ENCODE measurements at places on chromosomes 13 and 19. TPM values are rescaled to one million over a fixed set of nuclear protein-coding genes. Genes with fewer than 3 reads are reported as not detected.

The CD70 gene
- total RNA-seq, result not detected

- DNase-seq, result no peak
These were observed 28.6 kb downstream of the ALOX5AP start for GRCh38 chr13:30763786-30764413.

DNA sequence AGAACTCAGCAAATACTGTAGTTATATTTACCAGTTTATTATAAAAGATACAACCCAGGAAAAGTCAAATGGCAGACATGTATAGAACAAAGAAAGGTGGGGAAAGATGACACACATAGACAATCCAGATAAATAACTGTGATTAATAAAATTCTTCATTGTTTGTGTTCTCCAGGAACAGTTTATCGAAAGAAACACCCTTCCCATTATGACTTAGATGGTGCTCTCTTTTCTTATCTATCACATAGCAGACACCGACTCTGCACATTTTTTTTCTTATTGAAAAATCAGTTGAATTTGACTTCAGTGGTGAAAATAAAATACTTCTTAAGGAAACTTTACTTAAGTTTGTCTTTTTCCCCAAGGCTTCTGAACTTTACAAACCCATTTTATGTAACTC, 6.2 kb downstream of the ZNF708 start:
- no peak for DNase-seq

The DMAC2 gene
- 41.3 TPM for total RNA-seq

DNA sequence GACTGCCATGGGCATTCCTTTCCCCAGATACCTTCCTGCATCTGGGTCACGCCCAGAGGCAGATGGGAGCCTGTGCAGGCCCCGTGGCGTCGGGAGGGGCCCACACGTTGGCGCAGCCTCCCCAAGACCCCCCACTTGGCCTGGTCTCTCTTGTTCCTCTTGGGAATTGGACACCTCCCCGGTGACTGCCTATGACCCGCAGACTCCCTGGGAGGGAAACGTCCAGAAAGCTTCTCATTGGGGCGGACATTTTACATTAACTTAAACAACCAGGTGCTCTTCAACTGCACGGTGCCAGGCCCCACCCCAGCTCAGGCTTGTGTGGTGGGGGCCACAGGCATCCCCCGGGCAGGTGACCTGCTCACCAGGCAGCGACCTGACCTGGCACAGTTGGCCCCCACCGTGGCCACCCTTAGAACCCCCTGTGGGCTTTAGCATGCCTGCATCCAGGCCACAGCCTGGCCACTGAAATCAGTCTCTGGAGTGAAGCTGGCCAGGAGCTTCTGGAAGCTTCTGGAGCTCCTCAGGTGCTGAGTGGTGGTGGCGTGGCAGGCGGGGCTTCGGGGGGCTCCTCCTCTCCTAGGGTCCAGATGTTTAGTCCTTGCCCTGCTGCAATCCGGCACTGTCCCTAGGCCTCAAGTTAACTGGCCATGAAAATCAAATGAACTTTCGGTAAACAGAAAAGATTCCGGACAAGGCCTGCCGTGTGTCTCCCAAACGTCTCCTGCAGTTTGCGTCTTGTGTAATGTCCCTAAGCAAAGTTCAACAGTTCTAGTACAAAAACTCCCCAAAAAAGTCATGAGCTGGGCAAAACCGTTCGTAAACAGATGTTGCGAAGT, 8.5 kb upstream of the PROZ start:
- DNase-seq, result no peak

- DNase-seq, result no peak
These were observed 113.9 kb downstream of the CRYL1 start for GRCh38 chr13:20411638-20412342.

- DNase-seq, result no peak
These were observed 85.7 kb upstream of the MBNL2 start for GRCh38 chr13:97136418-97136817.

The SPRY2 gene
- total RNA-seq, result 61.7 TPM

DNA sequence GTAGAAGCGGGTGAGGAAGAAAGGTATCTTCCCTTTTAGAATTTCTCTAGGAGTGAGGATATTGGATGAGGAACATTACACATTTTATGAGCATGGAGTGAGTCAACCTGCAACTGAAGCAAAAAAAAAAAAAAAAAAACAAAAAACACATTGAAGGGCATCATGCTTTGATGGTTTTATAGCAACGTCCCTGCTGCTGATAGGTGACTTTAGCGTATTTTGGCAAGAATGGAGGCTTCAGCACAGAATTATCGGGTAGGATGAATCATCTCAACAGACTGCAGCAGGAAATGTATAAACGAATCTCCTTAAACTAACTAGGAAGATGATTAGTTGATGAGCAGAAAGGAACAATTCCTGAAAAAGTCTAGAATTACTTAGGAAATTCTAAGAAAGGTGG, 1359.6 kb upstream of the ATXN8OS start:
- DNase-seq, result no peak

The MAG gene
- not detected for total RNA-seq

DNA sequence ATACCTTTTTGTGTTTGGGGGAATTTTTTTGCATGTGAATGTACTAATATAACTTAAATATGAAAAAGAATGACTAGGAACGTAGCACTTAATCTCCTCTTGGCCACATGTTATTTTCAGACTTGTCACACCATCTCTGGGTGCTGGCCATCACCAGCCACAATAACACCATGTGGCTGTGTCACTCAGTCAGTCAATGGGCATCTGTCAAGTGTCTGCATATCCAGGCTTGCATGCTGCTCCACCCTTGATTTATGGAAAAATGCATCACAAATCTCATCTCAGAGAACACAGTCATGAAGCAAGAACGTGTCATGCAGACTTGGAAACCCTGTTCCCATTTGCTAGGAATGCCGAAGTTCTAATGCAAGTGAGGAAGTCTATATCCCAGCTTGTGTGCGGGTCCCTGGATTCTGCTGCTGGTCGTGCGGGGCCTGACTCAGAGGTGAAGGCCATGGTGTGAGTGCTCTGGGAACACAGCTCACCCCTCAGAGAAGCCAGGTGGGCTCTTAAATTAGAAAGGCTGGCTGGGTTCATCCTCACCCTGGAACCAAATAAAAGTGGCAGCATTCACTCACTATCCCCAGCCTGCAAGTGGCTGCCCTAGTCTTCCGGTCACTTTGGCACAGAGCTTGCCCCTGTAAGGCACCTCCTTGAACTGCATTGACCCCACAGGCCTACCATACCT, 53.6 kb upstream of the ARHGEF7 start:
- no peak for DNase-seq

The TGFBR3L gene
- total RNA-seq, result 1.8 TPM

DNA sequence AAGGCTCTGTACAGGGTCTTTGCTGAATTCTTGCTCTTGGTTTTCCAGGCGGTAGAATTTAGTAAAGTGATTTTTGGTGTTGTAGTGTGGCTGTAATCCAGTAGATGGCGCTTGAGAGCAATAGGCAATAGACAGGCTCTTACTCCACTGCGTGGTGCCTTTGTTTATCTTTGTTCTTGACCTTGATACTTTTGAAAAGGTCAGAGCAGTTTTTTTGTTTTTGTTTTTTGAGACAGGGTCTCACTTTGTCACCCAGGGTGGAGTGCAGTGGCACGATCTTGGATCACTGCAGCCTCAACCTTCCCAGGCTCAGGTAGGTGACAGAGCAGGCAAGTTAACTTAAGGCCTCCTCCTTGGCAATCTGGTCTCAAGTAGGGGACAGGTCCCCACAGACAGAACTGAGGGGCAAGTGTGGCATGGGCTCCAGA, 12.2 kb upstream of the LILRA5 start:
- DNase-seq, result no peak

The POLR1G gene
- 3.6 TPM for total RNA-seq

The B3GNT3 gene
- not detected for total RNA-seq

DNA sequence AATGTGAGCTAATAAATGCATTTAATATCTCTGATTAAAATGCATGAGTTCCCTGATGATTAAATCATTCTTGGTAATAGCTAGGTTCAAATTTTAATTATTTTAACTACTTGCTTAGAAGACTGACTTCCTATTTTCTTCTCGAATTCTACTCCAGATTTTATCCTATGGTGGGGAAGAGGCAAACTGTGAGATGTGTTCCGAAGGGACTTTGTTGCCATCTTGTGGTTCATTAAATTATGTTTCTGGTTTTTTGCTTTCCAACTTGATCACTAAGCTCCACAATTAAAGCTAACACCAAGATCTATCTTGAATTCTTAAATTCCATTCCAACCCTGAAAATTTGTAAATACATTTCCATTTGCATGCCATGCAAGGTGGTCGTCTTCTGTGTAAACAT, 538.4 kb upstream of the PCDH20 start:
- DNase-seq, result no peak

DNA sequence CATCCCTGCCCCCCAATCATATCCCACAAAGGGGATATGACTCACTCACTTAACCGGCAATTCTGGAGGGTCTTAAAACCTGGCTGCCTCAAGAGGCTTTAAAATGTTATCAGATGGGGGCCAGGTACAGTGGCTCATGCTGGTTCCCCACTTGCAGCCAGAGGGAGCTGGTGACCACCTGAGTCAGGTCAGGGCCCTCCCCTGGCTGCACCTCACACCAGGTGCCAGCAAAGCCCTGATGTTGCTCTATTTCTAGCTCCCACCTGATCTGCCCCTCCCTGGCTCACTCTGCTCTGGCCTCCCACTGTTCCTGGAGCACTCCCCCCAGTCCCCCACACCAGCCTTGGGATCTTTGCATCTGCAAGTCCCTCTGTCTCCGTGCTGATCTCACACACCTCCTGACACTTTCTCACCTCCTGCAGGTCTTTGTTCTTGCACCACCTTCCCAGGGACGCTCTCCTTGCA, 14.2 kb downstream of the HPN start:
- no peak for DNase-seq

The MBD3L2 gene
- not detected for total RNA-seq

- DNase-seq, result no peak
These were observed 2.3 kb downstream of the FNDC3A start for GRCh38 chr13:48977973-48978372.

Data from sigmoid colon (tissue), 7 donors.